ENCODE measurements at places on chromosomes 2 and 18.

DNA sequence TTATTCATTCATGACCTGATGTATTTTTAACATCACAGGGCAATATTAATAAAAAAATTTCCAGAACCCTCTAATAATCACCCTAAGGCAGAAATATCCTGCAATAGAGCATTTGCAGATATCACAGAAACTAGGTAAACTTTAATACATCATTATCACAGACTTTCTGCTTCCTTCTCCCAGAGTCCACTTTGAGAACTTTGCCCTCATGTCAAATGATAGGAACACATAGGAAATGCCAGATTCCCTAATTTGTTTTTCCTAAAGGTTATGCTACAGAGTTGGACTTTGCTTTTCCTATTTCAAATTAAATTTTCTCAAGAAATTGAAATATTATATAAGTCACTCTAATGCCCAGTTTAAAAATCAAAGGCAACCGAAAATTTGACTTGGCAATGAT, 352.8 kb upstream of the LRP1B start:
- DNase-seq: no peak

DNA sequence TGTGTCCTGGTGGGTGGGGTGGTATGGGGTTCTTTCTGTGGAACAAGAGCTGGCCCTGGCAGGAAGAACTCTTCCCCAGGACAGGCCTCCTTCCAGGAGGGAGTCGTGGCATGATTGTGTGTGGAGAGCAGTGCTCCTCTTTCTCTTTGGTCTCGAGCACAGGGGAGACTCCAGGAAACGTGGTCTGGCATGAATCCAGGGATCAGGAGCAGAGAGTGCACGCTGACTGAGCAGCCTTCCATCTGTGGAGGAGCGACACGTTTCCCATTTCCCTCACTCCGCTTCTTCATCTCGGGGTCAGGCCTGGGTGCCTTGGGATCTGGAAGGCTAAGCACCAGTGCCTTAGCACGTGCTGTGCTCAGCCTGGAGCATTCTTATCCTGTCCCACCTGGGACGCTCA, 132.0 kb upstream of the HDAC4 start:
- DNase-seq: no peak

GRCh38 chr2:197677483-197677882, 2.1 kb upstream of the RFTN2 start:
- DNase-seq: no peak

GRCh38 chr2:102094917-102095316, 47.6 kb upstream of the IL1R1 start:
- DNase-seq: no peak

GRCh38 chr2:2045141-2045540, 285.9 kb downstream of the MYT1L start:
- no peak for DNase-seq

DNA sequence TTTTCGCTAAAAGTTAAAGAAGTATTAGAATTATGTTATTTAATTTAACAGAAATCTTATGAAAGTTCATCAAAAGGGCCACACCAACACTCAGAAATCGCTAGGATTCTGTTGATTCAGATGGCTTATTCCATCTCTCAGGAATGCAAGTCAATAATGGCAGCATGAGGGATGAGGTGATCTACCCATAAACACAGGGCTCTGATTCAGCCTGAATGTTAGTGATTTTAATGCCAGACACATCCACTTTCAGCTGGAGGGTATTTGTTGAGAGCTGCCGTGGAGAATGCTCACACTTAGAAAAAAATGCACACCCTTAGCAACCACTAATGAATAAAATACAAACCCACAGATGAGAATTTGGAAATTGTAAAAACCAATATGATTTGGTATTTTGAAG, 173.3 kb upstream of the ERBB4 start:
- DNase-seq: no peak

DNA sequence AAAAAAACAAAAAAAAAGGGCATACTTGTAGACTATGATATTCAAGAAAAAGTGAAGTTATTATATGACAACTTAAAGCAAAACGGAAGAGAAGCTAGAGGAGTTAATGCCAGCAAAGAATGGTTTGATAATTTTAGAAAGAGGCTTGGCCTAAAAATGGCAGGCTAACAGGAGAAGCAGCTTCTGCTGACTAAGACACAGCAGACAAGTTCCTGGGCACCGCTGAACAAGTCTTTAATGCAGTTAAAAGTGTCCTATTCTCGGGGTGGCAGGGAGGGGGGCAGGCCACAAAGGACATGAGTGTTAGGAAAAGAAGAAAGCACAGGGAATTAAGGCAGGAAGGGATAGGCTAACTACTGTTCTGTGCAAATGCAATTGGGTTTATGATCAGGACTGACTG, 50.3 kb upstream of the GAREM2 start:
- no peak for DNase-seq

DNA sequence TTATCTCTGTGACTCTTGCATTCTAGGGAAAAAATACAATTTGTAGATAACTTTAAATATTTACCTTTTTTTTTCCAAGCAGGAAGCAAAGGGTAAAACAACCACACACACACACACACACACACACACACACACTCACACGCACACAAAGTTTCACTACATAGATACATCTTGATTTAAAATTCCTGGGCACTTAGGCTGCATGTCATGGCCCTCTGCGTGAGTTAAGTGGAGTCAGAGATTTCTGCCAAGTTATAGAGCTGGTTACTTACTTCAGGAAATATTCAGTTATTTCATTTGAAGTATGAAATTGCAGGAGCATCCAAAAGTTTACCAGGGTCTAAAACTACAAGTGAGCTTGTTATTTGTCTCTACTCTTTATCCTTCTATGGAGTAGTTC, 612.0 kb downstream of the IRS1 start:
- DNase-seq: no peak

DNA sequence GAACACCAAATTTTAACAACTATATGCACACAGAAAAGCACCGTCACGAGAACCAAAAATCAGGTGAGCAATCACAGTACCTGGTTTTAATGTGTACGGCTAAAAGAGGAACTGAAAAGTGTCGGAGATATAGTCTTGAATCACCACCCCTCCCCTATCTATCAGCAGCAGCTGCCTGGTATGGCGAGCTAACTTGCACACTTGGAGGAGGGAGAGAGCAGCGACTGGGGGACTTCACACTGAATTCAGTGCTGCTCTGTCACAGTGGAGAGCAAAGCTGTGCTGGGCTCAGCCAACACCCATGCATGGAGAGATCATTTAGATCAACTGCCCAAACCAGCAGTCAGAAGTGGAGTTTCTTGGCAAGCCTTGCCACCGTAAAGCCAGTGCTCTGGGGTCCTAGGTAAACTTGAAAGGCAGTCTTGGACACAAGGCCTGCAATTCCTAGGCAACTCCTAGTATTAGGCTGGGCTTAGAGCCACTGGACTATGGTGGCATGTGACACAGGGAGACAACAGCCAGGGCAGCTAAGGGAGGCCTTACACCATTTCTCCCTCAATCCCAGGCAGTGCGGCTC, 89.2 kb upstream of the CD226 start:
- peak; percentile 63 for DNase-seq

GRCh38 chr2:151792589-151792988, 35.6 kb downstream of the ARL5A start:
- DNase-seq: no peak

DNA sequence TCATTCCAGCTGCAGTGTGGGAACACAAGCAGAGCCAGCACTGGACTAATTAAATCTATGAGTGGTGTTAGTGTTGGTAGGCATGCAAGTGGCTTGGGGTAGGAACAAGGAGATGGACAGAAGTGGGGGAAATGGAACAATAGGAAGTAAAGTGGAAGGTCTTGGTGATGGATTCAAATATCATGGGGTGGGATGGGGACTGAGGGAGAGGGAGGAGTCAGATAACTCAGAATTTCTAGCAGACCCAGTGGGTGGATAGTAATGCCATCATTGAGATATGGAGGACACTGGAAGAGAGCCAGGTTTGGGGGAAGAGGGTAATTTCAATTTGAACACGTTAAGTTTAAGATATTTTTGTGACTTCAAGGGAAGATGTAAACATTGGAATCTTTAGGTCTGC, 2.9 kb upstream of the LNPK start:
- DNase-seq: no peak

- DNase-seq: no peak
Observed at GRCh38 chr2:85775406-85776381, 21.9 kb downstream of the ATOH8 start.

GRCh38 chr2:102783506-102784183, 21.8 kb downstream of the TMEM182 start:
- DNase-seq: no peak

DNA sequence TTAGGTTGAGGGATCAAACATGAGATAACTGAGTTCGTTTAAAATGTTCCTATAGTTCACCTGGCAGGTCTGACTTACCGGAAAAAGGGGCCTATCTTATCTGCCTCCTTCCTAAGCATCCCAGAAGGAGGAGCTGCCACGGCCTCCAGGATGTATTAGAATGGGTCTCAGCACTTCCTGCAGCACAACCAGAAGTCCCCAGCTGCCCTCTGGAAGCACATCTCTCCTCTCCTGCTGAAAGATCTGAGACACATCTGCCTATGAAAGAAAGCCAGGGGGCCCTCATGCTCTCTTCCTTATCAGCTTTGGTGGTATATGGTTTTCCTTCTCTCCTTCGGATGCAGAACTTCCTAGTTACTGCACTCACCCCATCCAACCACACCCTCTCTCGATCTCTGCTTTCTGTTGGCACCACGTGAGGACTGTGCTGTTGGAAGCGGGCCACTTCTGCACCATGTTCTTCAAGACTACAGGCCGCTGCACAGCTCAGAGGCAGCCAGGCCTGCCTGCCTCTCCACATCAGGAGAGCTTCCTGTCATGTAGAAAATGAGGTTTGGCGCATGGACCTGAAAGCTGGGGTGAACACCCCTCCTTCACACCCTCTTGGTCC, 6.5 kb downstream of the IGFBP5 start:
- DNase-seq: no peak

GRCh38 chr2:101151146-101151858, at the start of gene TBC1D8:
Gene TBC1D8 (minus strand): TSS chr2:101151382. CDS start chr2:101151253, 129 bp downstream.
- peak; percentile 91 for DNase-seq

DNA sequence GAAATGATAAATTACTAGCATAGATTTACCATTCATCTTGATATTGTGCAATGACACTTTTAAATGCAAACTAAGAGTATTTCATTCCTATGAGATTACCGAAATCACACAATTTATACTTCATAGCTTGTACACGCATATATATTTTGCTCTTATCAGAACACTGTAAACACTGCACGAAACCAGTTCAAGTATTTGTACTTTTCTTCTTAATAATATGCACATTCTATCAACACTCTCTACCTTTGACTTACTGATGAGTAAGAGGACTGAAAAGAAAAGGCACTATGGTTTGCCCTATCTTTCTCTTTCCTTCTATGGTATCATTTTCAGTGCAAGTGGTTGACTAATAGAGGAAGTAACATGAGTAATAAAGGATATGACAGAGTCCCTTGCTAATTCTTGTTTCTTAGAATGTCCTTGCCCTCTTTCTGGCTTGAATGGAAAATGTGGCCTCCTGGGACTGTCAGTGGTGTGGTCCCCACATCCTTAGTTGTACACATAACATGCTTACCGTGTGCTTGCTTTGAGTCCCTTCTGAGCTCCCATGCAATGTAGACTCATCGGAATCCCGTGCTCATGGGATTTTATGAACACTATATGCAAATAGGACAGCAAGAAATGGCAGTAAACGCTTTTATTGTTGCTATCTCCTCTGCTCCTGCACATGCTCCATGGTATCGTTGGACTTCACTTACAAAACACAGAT, 363.5 kb upstream of the TNP1 start:
- DNase-seq: peak; percentile 62

DNA sequence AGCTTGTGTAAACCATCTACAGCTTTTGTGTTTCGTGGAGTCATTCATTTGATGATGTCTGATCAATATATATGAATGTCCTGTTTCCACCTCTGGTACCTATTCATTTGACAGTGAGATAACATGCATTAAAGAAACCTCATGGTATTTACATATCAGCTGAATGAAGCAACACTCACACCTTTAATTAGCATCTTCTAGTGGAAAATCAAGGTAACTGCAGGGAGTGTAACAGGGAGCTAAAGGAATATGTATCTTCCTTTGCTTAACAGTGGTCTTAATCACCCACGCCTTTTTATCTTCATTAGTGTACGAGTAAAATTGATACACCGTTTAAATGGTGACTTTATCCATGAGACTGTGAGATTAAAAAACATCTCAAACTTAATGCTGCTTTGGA, 15.6 kb downstream of the SLC39A10 start:
- no peak for DNase-seq

DNA sequence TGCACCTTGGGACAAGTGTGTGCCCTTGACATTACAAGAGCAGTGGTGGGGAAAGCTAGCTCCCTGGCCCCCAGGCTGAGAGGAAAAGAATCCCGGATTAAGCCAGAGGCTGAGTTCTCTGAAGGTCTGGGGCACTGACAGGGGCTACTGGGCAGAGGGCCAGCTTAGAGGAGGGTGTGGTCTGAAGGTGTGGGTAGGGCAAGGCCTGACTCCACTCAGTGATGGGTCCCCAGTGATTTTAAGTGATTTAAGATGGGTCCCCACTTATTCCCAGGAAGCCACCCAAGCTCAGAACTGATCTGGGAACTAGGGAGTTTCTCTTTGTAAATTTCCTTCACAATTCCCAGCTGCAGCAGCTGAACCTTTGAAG, 8.8 kb downstream of the TMEM37 start:
- DNase-seq: no peak

- DNase-seq: no peak
Observed at GRCh38 chr18:42048158-42048557, 93.1 kb downstream of the PIK3C3 start.

DNA sequence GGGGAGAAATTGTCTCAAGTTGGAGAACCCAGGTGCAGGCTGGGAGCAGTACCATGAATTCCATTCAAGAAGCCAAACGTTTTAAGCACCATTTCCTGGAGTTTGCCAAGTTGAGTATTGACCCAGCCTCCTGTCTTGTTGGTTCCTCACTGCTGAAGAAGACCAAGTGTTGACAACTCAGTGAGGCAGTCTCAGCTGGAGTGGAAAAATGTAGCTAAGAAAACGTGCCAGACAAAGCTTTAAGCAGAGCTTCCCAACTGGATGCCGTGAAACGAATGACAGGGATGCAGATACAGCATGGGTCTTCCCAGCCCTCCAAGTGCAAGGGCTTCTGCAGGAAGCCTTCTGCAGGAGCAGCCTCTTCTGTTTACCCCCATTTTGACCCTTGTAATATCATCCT, 778 bp upstream of the INPP1 start:
- no peak for DNase-seq

DNA sequence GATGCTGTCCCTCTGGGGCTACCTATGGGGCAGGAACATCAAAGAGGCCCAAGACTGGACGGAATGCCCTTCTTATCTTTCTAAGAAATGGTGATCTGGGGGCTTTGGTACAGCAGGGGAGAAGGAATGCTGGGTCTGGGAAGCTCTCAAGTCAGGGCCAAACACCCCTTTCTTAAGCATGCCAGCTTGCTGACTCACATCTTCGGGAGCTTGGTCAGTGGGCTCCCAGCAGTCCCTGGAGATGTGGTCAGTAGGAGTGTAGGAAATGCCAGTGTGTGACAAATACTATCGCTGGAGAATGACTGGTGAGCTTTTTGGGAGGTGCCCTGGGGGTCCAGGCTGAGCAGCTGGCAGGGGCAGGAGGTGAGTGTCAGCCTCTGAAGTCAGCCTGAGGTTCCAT, 105.0 kb upstream of the CDC42EP3 start:
- no peak for DNase-seq

GRCh38 chr18:47108998-47109405, 41.3 kb downstream of the HDHD2 start:
- DNase-seq: no peak
